Stimulated activated CD4-positive, alpha-beta T cell treated with anti-CD3 and anti-CD28 coated beads, Interleukin-1b, Interleukin-23, amount 100 ng/mL, for 24 hours (primary cell): ENCODE measurements at places on chromosomes 4 and X.

GRCh38 chr4:12221031-12221430 lies 792.3 kb upstream of the HS3ST1 start:
- DNase-seq: no peak

DNA sequence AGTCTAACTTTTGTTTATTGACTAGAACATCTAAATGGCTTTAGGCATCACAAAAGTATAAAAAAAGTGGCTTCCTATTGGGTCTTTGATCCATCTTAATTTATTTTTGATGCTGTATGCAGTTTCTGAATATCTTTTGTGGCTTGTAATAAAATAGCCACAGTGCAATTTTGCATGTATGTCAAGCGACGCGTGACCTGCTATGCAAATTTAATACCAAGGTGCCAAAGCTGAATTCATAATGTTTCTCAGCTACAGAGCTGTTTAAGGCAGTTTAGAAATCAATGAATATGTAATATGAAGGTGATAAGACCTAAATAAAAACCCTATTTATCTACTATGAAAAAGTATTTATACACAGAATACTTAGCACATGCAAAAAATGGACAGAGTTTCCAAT lies 197.8 kb downstream of the AFF2 start:
- DNase-seq: no peak

- DNase-seq: no peak
Observed at GRCh38 chr4:760616-761015, 55.0 kb downstream of the PCGF3 start.

DNA sequence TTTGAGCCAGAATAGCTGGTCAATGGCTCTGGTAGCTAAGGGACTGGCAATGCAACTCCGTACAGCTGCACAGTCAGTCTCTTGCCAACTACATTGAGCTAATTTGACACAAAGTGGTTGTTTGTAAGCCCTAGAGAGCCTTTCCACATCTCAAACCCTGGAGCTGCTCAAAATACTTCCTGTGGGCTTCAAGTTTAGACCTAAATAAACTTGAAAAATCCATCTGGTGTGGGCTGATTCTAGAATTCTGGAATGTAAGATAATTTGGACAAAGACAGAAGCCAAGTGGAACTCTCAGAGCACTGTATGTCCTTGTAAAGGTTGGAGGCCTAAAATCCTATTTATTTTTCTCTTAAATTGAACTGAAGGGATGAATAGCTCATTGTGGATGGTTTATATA lies 380.8 kb downstream of the SPRY1 start:
- DNase-seq: no peak

DNA sequence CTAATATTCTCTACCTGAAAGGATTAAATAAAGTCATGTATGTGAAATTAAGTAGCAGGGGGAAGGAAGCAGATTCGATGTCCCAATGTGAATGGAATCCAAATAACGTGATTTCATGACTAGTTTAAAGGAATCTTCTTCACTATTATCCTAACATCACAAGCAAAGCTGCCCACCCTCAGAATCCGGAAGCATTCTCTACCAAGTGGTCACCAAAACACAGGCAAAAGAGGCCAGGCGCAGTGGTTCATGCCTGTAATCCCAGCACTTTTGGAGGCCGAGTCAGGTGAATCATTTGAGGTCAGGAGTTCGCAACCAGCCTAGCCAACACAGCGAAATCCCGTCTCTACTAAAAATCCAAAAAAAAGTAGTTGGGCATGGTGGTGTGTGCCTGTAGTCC lies 212.9 kb downstream of the LDB2 start:
- no peak for DNase-seq

- DNase-seq: no peak
Observed at GRCh38 chr4:100113732-100114131, 76.5 kb downstream of the DDIT4L start.

GRCh38 chrX:46551494-46552128 lies 6.4 kb upstream of the ZNF674 start:
- DNase-seq: no peak

DNA sequence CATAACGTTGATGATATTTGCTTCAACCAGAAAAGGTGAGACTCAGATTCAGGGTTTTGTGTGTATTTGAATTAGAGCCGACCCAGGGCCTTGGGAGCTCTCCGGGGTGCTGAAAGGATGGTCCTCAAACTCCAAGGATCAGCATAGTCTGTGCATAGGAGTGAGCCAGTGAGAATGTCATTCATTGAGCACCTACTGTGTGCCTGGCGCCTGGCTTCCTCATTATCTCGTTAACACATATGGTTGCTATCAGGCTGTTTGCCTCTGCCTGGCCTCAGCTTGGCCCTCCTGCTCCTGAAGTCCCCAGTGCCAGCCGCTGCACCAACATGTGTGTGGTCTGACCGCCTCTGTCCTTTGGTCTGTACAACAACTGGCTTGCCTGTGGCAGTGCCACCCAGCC lies 25.1 kb upstream of the JAKMIP1 start:
- no peak for DNase-seq

- DNase-seq: no peak
Observed at GRCh38 chr4:8270912-8271815, 1.6 kb downstream of the HTRA3 start.

DNA sequence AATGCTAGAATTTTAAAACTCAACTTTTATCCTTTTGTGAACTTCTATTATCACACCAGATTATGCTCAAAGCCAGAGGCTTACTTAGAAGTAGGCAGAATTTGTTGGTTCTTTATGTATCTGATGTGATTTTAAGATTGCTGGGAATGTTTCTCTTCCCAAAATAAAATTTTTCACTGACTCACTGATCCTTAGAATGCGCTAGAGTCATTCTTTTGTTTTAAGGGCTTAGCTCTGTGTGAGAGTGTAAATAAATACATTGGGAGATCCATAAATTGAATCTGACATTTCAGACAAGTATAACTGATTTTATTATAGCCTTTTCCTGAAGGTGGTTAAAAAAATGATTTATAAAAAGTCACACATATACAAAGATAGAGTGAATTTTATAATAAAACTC lies 101.3 kb downstream of the LARP1B start:
- no peak for DNase-seq

DNA sequence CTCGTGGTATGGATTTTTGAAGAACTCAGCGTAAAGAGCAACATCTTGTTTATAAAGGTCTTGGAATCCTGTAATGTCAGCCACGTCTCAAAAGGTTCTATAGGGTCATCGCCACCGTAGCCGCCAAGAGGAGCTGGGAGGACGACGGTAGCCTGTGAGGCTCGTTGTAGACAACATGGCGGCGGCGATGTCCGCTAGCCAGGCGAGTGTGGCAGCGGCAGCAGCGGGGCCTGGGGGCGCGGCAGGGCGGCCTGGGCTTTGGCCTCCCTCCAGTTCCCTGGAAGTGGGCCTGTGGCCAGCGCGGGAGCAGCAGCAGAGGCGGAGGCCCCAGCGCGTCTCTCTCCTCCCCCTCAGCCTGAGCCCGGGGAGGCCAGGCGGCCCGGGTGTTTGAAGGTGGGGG lies 143.5 kb upstream of the PBDC1 start:
- no peak for DNase-seq

DNA sequence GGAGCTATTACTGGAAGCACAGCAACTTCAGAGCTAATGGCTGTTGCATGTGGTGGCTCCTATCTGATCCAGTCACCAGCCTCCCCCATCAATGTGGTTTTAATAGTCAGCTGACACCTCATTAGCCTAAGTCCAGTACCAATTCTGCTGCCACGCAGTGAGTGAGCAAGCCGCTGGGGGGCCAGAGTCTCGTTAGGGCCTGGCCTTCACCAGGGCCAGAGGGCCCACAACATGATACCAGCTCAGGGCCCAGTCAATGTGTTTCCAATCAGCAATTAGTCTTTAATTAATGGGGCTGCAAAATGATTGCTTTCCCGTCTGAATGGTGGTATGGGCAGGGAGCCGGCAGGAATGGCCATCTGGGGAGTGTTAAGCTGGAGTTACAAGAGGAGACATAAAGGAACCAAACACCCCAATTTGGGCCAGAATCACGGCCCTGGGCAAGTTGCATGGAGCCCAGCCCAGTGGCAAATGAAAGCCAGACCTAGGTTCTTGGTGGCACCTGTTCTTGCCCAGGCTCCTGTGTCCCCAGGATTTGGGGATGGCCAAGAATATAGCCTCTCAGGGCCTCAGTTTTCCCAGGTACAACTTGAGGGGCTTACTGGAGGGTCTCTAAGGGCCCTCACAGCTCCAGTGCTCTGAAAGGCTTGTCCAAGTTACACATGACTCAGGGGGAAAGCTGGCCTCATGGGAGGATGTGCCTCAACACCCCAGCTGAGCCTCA lies 119.2 kb downstream of the EFNB1 start:
- DNase-seq: no peak
